ENCODE measurements at places on chromosomes 13 and 19.
A peak's percentile ranks its signal among the peaks of the same experiment; 100 is the strongest.

GRCh38 chr19:51690454-51691073 is 2.6 kb upstream of the SPACA6 start:
- DNase-seq = peak; percentile 42

GRCh38 chr19:29660835-29661234 is 4.4 kb upstream of the PLEKHF1 start:
- no peak for DNase-seq

DNA sequence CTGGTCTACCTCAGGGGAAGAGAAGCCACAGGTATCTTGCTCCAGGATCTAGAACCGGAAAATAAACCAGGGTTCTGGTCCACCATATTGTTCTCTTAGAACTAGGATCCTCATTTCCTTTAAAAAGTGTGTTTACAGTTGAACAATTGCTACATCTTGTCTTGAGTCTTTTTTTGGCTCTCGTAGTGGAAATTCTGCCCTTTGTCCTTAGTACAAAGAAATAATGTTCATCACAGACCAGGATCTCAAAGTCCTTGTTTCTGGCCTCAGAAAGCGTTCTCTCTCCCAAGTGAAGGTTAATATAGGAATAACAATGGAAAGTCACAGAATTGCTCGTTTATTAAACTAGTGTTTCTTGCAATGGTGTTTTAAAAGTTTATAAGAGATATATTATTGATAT is 20.8 kb downstream of the KLF2 start:
- DNase-seq = no peak

DNA sequence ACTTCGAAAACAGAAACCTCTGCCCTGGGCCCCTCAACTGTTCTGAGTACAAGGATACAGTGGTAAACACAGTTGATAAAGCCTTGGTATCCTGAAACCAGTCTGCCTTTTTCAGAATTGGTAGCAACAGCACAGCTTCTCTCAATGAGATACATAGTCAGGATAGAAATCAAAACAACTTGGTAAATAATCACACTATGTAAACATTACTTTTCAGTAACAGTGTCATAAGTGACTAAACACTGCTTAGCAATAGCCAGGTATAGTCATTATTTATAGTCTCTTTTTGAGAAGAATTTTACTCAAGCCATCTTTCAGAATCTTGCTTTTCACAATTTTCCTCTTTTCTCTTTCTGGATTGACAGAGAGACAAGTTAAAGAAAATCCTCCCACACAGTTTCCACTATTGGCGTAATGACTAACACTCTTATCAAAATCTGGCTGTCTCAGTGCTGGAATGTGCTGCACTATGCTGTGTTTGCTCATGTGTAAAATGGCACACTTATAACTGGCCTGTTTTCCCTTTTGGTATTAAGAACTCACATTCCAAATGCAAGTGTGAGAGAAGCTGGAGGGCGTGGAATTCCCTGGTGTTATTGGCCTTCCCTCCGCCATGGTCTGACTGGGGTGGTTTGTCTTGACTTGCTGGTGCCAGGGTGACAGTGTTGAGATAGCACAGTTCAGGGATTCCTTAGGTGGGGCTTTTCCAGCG is 368.8 kb downstream of the TDRD3 start:
- DNase-seq = no peak

- DNase-seq = no peak
Observed at GRCh38 chr19:53992211-53992610, 774 bp downstream of the CACNG6 start.

GRCh38 chr13:78176880-78177279 is 258.2 kb upstream of the EDNRB start:
- no peak for DNase-seq

DNA sequence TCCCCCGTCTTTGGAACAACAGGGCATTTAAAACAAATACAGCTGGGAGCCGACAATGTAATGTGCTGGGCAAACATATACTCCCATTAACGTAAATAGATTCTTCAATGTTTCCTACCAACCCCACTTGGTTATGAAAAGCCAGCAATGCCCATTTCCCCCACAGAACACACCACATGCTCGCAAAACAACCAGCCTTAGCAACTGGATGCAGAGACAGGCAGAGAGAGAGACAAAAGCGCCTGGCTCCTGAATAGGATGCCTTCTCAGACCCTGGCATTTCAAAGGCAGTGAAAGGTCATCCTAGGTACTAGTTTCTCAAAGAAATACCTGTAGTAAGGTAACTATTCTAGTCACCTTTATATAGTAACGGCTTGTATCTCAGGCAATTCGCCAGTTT is 462.9 kb downstream of the ITGBL1 start:
- no peak for DNase-seq

DNA sequence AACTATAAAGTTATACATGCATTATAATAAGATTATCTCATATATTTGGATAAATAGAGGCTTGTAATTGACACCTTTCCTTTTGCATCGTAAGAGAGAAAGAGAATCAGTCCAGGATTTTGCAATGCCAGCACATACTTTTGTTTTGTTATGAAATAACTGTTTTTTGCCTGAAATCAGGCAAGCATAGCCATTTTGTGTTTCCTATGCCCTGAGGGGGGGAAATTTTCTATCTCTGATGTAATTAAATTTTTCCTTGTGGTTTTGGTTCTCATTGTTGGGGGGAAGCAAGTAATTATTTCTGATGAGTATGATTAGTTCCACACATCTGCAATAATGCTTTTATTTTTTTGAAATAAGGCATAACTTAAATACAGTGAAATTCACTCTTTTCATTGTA is 229.4 kb downstream of the NDFIP2 start:
- DNase-seq = no peak

DNA sequence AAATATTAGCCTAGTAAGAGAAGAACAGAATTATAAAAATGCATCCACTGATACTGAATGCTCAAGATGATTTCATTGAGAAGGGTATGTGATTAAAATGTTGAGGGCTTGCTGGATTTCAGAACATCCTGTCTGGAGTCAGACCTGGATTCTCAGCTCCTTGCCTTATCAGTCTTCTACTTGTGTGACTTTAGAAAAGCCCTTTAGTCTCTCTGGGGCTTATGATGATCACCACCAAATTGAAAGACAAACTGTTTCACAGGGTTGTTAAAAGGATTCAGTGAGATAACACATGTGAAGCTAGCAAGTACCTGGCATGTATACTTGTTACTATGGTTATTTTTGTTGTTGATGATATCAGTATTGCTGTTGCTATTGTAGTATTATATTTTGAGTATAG is 118.4 kb downstream of the GPC6 start:
- DNase-seq = no peak

GRCh38 chr19:55485439-55486011 is 537 bp downstream of the NAT14 start:
- no peak for DNase-seq

GRCh38 chr13:45092663-45093062 is 27.6 kb upstream of the GTF2F2 start:
- DNase-seq = no peak
